ENCODE measurements at places on chromosomes 4 and X. TPM values are rescaled to one million over a fixed set of nuclear protein-coding genes. Genes with fewer than 3 reads are reported as not detected.

Gene RNF175
- total RNA-seq = 4.7 TPM

Gene EDA2R
- 0.58 TPM for total RNA-seq

Gene PITX2
- total RNA-seq = 8.8 TPM

Gene SLC7A11
- total RNA-seq = 1.3 TPM

Gene NOX1
- not detected for total RNA-seq

Gene WDR17
- 6.0 TPM for total RNA-seq

Gene ATP1B4
- 31.2 TPM for total RNA-seq

Gene FABP2
- not detected for total RNA-seq

Gene GAGE12E
- total RNA-seq = not detected

Gene FHIP1A
- total RNA-seq = 21.0 TPM

Gene TBX22
- 2.8 TPM for total RNA-seq

Gene DGKK
- total RNA-seq = 3.2 TPM

Gene MAGEA11
- not detected for total RNA-seq

Gene GALNTL6
- 1.9 TPM for total RNA-seq

Gene GPR119
- not detected for total RNA-seq

Gene MSMO1
- total RNA-seq = 68.4 TPM

Gene NXF2
- total RNA-seq = not detected

Gene TLR8
- total RNA-seq = 1.8 TPM

Gene LAMP2
- total RNA-seq = 121 TPM

Gene COL4A6
- 14.2 TPM for total RNA-seq

Gene CORIN
- 5.8 TPM for total RNA-seq

Gene GYG2
- total RNA-seq = 11.0 TPM

Gene LNX1
- total RNA-seq = 19.3 TPM

Gene KLF8
- 7.2 TPM for total RNA-seq

Gene L1CAM
- total RNA-seq = 38.7 TPM

Gene TLR10
- total RNA-seq = 1.1 TPM

Gene EMCN
- total RNA-seq = 68.9 TPM

Gene IQCM
- total RNA-seq = not detected

Gene ERVMER34-1
- total RNA-seq = 2.3 TPM

Gene MTTP
- 3.4 TPM for total RNA-seq

Gene C1QTNF7
- 19.2 TPM for total RNA-seq

Gene PCGF3
- total RNA-seq = 63.6 TPM

Measured in metanephros (tissue), 2 donors.